ENCODE measurements at places on chromosomes 2 and 18.

DNA sequence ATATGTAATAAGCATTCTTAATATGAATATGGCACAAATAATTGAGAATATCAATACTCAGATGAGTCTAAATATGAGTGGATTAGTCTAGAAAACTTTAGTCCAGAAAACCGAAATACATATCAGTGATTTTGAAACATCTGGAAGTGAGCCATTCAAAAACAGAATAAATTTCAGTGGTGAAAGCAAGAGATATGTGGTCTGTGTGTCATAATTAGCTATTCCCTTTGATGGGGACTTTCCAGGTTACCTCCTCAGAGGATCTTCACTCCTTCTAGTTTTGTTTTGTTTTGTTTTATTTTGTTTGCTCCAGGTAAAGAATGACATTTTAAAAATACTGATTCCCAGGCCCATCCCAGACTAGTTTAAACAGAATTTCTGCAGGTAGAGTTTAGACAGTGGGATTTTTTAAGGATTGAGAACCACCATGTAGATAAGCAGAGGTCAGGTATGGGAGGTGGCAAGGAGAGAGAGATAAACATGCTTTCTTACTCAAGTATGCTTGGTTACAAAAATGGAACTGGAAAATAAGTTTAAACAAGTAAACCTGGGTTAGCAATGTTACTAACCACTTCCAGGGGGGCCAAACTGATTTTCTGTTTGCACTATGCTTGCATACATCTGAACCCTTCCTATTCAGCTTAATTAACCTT, 70.7 kb downstream of the NABP1 start:
- DNase-seq = no peak

- no peak for DNase-seq
Measured at GRCh38 chr2:239288951-239289511, 111.8 kb downstream of the HDAC4 start.

GRCh38 chr2:144904612-144905011, 384.7 kb upstream of the ZEB2 start:
- no peak for DNase-seq

DNA sequence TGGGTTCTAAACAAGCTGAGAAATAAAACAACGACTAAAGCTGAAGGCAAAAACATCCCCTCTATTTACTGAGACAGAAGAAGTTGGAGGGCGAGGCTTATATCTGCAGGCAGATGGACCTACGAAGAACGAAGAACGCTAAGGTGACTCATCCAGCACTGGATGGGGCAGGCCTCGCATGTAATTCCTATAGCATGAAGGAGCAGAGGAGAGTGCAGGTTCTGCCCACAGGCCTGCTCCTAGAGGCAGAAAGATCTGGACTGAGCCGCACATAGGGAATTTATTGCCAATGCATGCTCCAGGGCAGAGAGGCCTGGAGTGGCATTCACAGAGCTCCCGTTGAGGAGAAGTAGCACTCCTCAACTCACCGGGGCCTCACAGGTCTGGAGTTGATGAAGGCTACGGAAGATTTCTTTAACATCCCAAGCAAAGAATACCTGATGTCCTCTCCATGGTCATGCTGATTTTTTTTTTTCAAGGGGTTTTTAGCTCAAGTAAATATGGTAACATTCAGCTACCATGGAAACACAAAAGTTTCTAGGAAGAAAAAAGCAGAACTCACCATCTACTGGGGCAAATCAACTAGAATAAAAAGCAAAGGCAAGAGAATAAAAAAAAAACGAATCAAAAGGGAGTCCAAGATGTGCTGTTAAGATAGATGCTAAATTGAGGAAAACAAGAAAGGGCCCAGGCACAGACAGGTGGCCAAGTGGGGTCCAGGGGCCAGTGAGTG, 10.4 kb upstream of the METTL21A start:
- no peak for DNase-seq

DNA sequence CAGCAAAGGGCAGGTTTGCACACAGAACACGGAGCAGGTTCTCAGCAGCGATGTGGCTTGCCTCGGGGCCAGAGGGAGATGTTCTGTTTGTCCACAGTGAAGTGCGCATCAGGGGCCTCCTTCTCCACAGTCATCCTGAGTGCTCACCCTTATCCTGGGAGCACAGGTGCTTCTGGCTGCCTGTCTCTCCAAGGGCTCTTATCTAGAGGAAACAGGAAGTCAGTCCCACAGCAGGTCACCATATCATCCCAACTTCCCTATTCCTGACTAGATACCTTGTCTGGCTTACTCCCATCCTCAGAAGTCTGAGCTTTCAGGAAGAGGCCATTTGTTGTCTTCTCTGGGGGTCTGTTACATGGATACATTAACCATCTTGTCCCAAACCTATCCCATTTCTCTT, at the start of gene CD207:
CD207 (minus strand) TSS at position 174 of the 400 bp plus-strand sequence; CDS start at position 134, 40 bp downstream.
- DNase-seq = no peak
